SW 1271 (cell line): ENCODE measurements at places on chromosomes 3 and 15.
A peak's percentile ranks its signal among the peaks of the same experiment; 100 is the strongest.

GRCh38 chr15:78565951-78566774 is 843 bp downstream of the CHRNA5 start:
- DNase-seq: no peak

DNA sequence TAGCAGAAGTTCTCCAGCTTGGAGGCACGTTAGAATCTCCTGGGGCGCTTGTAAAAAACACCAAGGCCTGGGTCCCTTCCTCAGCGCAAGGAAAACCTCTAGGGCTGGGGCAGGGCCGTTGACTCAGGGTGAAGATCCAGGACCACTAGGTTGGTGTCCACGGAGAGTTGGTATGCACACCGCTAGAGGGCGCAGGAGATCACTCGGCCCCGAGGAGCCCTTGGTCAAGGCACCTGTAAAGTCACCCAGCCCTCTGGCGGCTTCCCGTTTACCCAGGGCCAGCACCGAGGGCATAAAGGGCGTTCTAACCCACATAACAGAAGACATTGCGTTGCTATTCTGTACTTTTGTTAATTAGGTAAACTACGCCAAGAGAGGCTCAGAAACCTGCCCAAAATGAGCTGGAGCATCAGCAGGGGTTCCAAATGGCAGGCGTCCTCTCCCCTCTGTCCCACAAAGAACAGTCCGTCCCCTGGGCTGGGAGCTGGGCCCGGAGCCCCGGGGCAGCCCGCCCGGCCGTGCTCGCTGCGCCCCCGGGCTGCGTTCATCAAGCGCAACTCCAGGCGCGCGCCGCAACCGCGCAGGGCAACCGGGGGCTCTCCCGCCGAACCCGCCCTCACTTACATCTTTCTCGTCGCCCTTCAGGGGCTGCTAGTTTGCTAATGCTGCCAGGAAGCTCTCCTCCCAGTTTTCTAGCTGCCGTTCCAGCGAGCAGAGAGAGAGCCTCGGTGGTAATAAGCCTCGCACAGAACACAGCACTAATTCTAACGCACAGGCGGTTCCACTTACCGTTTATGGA is 332.1 kb downstream of the ARRDC4 start:
- peak; percentile 58 for DNase-seq

DNA sequence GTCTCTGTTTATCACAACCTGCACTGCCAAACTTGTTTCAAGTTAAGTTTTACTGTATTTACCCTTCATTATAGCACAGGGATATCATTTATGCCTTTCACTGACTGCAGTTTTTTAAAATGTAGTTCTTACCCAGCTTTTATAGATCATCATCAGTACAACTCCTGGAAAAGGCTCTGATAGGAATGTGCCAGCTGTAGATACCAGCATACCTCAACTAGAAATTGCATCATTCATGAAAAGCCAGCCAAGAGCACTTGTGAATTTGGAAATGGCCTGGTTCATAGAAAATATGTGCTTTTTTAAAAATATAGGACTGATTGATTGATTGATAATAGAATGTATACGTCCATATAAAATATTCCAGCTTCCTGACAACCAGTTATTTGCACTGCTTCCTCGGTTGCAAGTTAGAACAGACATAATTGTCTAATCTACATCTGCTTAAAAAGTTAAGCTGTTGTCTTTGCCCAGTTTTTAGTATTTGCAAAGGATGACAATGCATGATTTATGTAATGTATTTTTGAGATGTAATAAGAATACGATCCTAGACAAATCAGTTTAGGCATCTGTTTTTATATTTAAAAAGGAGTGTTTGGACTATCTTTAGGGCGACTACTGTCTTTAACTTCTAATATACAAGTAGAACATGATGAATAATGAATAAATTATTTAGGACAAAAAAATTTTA is 58.5 kb downstream of the DCUN1D1 start:
- DNase-seq: no peak

DNA sequence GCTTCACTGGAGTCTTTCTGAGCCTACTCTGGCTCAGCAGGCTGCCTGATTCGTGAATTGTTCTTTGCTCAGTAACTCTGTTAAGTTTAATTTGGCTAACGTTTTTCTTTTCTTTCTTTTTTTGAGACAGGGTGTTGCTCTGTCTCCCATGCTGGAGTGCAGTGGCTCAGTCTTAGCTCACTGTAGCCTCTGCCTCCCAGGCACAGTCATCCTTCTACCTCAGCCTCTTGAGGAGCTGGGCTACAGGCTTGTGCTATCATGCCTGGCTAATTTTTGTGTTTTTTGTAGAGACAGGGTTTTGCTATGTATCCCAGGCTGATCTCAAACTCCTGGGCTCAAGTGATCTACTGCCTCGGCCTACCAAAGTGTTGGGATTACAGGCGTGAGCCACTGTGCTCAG is 165.0 kb downstream of the PEX5L start:
- DNase-seq: no peak

DNA sequence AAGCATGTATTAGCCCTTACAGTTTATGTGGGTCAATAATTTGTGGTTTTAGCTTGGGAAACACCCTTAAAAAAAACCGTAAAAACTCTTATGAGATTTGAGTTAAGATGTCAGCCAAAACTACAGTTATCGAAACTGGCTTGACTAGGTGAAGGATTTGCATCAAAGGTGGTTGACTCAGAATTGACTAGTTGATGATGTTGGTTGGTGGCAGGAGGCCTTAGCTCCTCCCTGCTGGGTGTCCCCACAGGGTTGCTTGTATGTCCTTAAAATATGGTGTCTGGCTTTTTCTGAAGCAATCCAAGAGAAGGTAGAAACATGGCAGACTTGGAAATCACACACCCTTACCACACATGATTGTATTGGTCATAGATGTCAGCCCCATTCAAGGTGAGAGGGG is 305.1 kb downstream of the ROBO2 start:
- no peak for DNase-seq
